ENCODE measurements at places on chromosomes 3 and 15.

DNA sequence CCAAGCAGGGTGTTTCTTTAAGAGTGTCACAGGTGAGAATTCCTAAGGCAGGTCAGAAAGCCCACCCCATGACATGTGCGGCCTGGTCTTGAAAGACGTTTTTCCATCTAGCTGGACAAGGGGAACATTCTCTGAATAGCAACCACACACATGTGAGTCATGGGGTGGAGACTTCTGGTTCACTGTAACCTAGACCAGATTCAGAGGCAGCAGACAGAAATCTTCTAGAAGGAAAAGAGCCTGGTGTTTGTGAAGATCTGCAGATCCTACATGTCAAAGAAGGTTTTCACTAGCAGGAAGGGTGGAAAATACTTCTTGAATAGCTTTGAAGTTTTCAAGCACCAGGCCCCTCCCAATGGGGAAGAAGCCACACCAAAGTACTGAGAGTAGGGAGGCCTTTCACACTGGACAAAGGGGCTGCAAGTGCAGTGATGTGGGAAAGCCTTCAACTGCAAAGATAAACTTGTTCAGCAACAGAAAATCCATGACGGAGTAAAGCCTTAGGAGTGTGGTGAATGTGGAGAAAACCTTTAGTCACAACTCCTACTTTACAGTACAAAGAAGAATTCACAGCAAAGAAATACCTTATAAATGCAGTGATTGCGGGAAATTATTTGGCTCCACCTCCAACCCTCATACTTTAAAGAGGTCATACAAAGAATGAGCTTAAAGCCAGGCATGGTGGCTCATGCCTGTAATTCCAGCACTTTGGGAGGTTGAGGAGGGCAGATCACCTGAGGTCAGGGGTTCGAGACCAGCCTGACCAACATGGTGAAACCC is 17.6 kb downstream of the ADAM10 start:
- no peak for DNase-seq

GRCh38 chr15:68352401-68353062 is 75.0 kb downstream of the FEM1B start:
- no peak for DNase-seq

DNA sequence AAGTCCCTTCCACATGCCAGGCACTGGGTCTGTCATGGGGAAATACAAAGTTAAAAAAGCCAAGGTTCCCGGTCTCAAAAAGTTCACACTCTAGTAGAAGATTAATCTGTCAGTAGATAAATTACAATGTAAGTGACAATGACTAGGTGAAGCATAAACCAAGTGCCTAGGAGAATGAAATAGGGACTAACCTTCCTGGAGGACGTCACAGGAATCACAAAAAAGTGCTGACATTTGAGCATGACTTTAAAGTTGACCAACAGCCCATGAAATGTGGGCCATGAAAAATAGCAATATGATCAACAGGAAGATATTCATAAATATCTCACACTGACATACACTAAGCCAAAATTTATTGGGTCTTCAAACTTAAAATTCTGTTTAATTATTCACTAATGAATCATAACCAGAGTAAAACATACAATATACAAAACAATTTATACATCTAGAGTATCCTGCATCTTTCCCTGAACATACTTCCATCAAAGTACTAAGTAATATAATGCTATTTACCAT is 20.0 kb downstream of the COPS2 start:
- DNase-seq: no peak

- DNase-seq: no peak
Observed at GRCh38 chr3:147656023-147656422, 246.9 kb downstream of the ZIC1 start.

DNA sequence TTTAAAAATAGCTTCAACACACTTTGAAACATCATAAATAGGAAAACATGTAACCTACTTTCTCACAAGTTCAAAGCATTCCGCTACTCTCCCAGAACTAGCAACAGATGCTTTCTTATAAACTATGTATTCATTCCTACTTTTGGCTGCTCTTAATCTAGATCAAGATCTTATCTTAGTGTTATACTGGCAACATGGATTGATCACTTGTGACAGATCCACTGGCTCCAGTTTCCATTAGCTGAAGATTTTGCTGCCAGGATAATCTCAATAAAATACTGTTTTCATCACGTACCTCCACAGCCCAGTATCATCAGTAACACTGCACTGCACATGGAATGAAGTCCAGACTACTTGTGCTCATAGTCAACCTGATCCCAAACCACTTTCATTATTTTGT is 491.7 kb upstream of the AGTR1 start:
- no peak for DNase-seq

DNA sequence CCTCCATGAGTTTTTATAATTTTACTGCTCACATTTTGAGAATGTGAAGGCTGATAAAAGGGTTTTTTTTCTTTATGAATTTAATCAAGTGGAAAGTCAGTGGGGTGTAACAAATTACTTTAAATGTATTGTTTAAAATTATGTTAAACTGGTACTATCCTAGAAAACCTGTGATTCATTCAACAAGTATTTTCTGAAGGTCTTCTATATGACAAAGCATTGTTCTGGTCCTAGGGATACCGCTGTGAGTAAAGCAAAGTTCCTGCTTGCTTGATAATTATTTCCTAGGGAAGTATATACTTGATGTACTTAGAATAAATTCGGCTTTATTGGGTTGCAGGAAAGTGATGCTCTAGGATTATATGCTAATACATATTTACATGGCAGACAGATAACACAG is 152.8 kb upstream of the GOLGA6L4 start:
- DNase-seq: no peak

- no peak for DNase-seq
Observed at GRCh38 chr15:65857718-65858402, 11.4 kb upstream of the RAB11A start.

GRCh38 chr3:170496026-170496867 is 77.6 kb downstream of the CLDN11 start:
- no peak for DNase-seq

DNA sequence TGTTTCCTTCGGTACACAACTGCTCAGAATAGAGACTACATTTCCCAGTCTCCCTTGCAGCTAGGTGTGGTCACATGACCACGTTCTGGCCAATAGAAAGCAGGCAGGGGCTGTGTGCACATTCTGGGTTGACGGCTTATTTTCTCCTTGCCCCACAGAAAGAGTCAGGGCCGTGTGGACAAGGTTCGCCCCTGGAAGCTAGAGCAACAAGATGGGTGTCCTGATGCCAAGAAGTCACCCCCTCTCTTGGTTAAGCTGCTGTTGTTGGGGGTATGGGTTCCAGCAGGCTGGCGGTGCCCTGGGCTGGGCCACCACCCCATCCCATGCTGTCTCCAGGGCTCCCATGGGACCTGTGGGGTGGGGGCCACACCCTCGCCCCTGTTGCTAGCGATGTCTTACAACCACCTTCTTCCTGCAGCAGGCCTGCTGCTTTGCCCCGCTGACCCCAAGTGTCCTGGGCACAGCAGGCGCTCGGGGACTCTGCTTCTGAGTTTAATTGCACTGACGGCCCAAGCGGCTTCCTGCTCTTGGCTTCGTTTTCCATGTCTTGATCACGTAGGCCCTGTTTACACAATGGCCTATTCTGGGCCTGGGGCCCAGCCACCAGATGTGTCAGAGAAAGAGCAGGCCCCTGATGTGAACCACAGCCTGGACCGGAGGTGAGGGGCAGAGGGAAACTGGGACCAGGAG is 24.9 kb downstream of the ABTB1 start:
- no peak for DNase-seq

- DNase-seq: no peak
Observed at GRCh38 chr3:10722911-10723310, 93.1 kb upstream of the SLC6A11 start.

DNA sequence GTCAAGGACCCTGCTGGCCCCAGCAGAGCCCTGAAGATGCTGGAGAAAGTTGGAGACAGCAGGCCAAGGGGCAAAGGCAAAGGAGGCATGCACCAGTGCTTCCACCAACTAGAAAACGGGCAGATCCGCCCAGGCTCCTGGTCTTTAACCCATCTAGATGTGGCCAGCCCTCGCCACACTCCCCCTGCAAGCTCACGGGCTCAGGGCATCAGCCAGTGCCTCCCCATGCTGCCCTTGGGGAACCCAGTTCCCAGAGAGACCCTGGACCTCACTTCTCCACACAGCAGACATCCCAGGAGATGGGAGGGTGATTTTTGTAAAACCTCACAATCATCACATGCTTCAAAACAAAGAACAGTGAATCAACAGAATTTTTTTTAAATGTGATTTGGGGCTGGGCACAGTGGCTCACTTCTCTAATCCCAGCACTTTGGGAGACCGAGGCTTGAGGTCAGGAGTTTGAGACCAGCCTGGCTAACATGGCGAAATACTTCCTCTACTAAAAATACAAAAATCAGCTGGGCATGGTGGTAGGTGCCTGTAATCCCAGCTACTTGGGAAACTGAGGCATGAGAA is 24.5 kb downstream of the CYFIP1 start:
- no peak for DNase-seq

DNA sequence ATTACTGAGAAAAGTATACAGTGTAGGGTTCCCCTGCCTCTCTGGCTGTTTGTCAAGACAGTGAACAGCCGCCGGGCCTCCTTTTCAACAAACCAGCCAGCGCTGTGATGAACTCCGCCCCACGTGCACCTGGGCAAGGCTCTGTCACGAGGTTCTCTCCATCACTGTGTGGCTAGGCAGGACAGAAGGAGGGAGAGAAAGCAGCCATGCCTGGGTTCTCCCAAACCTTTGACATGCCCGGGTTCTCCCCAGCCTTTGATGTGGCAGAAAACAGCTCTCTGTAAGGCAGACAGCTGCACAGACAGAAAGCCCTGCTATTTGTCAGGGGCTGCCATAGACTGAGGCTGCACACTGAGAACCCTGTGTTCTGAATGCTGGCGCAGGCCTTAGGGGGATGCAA is 101.4 kb upstream of the TRPM1 start:
- no peak for DNase-seq

DNA sequence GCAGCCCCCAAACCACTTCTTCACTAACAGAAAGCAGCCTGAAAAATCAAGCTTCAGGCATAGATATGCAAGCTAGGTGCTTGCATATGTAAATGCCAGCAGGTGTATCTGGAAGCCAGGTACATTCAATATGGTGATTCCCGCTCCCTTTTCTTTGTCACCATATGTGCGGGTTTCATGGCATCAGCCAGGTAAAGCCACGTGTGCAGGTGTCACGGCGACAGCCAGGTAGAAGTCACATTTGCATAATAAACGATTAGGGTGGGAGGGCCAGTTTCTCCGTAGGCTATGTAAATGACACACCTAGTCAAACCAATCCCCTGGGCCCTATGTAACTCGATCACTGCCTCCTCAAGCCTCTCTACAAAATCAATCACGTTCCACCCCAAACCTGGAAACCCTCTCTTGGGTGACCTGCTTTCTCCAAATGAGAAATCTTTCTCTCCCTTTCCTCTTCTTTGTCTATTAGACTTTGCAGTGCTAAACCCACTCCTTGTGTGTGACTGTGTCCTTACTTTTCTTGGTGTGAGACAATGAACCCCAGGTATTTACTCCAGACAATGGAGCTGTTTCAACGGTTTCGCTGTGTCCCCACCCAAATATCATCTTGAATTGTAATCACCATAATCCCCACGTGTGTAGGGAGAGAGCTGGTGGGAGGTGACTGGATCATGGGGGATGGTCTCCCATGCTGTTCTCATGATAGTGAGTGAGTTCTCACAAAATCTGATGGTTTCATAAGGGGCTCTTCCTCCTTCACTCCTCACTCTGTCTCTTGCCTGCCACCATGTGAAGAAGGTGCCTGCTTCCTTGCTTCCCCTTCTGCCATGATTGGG is 44.6 kb downstream of the ONECUT1 start:
- DNase-seq: no peak

DNA sequence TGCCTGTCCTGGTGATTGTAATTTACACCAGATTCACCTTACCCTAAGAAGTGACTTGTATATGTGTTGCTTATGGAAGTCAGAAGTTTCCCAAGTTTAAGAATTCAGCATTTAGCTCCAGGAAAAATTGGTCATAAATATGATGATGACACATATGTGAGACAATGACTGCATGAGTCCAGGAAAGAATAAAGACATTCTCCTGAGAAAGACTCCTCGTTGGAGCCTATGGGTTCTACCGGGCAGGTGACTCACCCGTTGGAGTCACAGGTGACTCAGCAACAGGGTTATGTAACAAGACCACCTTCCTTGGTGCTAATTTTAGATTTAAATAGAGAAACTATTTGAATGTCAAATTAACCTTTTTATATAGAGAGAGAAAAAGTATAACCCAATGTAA is 662.4 kb downstream of the FHIT start:
- no peak for DNase-seq

DNA sequence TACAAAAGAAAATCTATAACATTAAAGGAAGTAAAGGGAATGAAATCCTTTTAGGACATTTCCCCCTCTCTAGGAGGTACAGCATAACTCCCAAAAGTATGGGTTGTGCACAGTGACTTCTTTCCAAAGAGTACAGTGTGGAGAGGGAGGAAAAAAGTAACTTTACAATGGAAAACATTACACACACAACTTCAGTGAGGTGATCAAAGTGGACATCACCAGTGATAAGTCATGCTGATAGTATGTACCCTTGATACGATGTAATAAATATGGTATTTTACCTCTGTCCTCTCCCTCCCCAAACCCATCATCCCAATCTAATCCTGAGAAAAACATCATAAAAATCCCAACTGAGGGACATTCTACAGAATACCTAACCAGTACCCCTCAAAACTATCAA is 10.8 kb downstream of the PLD1 start:
- no peak for DNase-seq

GRCh38 chr3:157290766-157291165 is 130.8 kb upstream of the CCNL1 start:
- DNase-seq: no peak

- no peak for DNase-seq
Observed at GRCh38 chr15:29870495-29871151, 48.4 kb upstream of the TJP1 start.

DNA sequence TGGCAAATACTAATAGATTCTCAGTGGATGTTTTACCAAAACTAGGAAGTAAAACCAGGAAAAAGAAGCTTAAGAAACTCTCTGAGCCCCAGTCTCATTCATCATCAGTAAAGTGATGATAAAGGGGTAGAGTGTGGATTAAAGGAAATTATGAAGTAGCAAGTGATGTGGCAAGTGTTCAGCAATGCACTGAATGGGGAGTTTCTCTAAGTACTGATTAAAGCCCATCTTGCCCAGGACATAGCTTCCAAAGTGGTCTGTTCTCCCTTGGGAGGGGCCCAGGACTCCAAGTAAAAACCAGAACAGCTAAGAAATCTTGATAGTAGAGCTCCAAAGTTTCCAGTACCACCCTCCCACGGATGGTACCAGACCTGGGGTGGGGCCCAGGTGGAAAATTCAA is 137.3 kb downstream of the WNT5A start:
- DNase-seq: no peak

Data from activated T-helper 9 cell treated with anti-CD3 and anti-CD28 coated beads, Interleukin-2, amount 50 U/mL, for 16 hours (primary cell).